ENCODE measurements at places on chromosomes 6 and 20.

DNA sequence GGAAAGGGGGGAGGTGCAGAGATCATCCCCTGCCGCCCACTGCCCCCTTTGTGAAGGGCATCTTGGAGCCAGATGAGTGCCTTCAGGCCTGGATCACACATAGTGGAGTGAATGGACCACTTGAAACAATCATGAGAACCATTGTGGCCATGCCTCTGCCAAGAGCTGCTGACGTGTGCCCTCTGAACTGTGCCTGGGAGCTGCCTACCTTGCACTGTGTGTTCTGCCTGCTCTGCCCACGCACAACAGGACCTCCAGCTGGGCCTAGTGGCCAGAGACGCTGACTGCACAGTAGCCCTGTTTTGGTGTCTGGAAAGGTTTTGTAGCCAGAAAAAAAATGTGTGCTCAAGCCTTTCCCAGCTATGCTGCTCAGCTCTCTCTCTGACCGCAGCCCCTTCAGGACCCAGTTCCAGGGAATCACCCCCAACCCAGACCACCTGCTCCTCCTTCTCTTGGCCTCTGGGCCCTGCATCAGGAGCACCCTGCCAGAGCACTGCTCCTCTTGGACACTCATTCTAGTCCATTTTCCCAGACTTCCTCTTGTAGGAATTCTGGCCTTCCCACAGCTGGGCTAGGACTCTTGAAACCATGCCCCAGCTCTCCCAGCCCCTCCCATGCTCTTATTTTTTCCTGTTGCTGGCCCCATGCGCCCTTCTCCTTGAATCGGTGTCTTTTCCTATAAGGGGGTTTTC, 1.6 kb upstream of the ADIG start:
- no peak for DNase-seq

- no peak for DNase-seq
These were observed 67.9 kb upstream of the STX16 start for GRCh38 chr20:58583176-58583575.

DNA sequence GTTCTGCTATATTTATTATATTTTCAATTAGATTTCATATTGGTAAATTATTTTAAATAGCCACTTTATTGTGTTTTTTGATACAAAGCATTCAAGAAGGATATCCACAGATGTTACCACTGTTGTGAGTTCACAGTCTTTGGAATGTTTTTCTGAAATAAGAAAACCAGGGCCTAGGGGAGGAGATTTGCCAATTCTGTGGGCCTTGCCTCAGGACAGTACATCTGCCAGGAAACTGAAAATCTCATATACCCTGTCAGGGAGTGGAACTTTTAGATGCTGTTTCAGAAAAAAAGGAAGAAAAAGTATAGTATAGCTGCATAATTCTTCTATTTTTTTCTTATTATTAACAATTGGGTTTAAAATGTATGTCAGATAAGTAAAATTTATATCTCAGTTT, 995.9 kb upstream of the ADGRB3 start:
- DNase-seq = no peak

DNA sequence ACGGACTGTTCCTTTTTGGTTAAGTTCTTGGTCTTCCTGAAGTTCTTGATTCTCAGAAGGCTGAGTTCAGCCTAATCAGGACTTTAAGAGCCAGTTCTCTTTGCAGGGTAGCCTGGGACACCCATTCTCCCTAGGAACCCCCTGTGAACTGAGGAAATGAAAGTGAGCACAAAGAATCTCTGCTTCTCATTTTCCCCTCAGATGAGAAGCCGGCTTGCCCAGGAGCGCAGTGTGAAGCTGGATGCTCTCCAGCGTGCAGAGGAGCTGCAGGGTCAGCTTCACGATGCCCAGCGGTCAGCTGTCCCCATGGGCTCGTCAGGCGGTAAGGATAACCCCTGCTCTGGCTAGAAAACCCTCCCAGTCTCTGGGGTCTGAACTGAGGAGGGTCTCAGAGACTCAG, 34.0 kb downstream of the CD164 start:
- DNase-seq = no peak

DNA sequence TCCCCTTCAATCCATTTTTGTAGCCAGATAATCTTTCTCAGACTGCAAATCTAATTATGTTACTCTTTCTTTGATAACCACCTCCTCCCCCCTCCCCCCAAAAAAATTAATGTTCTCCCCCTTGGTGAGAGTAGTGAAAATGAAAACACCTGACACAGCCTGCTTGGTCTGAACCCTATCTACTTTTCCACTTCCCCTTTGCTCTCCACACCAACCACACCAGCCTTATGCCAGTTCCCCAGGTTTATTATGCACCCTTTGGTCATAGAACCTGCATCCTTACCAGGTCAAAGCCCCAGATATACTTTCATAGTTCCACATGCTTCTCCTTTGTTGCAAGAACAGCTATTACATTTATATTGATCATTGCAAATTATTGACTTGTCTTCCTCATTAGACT, 19.4 kb downstream of the PFDN4 start:
- no peak for DNase-seq

GRCh38 chr6:157025437-157025836, 248.3 kb downstream of the ARID1B start:
- DNase-seq = no peak

GRCh38 chr6:148745926-148746325, 904 bp upstream of the UST start:
- DNase-seq = no peak

DNA sequence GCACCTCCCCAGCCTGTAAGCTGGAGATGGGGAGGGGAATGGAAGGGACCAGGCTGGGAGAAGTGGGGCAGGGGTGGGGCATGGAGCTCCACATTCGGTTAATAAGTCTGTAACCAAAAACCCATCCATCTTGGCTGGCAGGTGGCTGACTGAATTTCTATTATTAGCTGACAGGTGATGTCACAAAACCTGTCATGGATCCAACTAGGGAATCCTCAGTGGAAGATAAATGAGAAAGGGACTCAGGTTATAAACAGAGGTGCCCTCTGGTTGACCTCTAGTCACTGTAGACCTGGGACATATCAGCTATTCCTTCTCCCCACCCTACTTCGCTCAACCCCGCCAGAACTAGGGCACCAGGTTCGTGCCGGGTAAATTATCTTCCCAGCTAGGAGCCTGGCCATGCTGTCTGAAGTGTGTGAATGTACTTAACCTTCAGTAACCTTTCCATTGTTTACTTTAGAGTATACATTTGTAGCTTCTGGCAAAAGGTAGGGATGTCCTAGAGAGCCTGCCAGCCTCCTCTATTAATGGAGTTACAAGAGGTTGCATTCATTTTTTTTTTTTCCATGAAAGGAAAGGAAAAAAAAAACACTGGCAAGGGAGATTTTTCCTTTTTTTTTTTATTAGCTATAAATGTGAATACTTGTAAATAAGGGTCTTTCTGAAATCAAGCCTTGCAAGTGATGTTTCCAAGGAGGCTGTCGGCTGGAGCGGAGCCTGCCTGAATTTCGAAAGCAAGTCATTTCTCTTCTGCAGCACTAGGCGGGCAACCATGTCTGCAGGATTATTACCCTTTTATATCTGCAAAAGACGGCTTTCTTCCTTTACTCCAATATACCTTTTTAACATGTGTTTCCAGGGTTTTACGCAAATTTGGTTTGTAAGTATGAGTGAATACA, 135.9 kb downstream of the TMEM242 start:
- no peak for DNase-seq

DNA sequence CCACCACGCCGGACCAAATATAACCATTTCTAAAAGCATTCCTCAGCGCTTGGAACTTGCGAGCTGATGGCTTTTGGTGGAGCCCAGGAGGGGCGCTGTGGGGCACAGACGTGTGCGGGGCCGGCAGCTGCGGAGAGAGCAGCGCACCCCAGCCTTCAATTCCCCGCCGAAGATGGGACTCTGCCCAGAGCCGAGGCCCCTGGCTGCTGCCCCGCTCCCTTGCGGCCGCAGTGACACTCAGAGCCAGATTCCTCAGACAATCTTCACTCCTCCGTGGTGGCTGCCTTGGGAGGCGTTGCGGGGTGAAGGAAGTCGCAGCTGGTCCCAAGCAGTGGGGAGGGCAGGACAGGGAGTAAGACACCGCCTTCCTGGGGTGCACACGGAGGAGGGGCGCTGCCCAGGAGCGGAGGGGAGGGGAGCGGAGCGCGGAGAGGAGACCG, 87.7 kb downstream of the TMEM242 start:
- no peak for DNase-seq

- no peak for DNase-seq
These were observed 362.7 kb upstream of the SASH1 start for GRCh38 chr6:147979966-147980365.

DNA sequence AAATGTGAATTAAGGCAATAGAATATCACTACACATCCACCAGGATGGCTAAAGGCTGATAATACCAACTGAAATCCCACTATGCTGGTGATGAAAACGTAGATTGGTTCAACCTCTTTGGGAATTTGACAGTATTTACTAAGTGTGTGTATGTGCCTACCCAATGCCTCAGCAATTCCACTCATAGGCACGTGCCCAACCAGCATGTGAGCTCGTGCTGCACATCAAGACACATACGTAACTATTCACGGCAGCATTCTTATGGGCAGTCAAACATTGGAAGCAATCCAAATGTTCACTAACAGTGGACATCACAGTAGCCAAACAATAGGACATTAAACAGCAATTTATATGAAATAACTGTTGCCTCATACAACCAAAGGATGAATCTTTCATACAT, 15.7 kb upstream of the AFDN start:
- no peak for DNase-seq

DNA sequence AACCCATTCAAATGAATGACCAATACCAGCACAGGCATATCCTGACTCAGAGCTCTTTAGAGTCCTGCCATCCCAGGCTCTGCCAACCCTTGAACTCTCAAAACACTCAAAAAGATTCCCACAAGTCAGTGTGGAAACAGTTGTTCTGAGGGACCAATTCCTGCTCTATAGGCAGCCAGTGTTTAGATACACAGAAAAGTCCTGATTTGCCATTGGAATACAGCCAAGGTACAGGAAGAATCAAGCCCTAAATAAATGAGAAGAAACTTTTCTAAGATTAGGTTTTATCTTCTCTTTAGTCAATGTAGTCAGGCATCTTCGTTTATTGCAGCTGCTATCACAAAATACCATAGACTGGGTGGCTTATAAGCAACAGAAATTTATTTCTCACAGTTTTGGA, 626.8 kb upstream of the ARID1B start:
- DNase-seq = no peak

GRCh38 chr6:131669891-131670290, 31.3 kb downstream of the OR2A4 start:
- DNase-seq = no peak

DNA sequence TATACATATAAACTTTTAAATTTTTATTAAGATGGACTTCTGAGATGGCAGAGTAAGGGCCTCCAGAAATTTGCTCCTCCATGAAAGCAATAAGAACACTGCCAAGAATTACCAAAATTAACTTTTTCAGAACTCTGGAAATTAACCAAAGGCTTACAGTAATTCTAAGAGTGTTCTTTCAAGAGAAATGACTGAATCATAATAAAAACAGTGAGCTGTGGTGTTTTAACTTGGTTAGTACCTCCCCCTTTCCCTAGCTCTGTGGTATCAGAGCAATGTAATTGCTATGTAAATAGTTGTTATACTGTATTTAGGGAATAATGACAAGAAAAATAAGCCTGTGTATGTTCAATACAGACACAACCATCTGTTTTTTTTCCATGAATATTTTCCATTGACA, 19.0 kb downstream of the HECA start:
- DNase-seq = no peak

DNA sequence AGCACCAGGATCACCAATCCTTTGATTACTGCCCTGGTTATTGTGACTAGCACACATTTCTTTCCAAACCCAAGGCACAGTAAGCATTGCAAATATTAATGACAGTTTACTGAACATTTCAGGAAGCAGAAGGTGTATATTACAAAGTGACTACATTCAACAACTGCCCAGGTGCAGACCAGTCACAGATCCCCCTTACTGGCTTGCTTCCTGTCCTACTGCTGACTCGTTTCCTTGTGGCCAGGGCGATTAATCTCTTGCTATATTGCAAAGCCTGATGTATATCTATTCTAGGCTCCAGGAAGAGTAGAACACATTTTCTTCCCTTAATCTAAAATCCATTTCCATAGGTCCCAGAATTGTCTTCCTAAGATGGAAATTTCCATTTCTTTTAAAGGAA, 77.2 kb upstream of the EPHA7 start:
- no peak for DNase-seq

DNA sequence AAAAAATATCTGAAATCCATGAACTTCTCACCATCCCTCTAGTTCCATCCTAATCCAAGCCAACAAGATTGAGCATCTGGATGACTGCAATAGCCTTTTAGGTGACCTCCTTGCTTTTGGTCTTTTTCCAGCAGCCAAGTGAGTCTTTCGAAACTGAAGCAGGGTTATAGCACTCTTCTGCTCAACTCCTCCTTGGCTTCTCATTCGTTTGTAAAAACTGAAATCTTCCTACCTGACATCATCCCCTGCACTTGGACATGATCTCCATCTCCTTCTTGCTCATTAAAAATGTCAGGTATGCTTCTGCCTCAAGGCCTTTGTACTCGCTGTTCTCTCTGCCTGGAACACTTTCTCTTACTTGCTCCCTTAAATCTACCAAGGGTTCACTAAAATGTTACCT, 46.0 kb downstream of the STX7 start:
- no peak for DNase-seq

DNA sequence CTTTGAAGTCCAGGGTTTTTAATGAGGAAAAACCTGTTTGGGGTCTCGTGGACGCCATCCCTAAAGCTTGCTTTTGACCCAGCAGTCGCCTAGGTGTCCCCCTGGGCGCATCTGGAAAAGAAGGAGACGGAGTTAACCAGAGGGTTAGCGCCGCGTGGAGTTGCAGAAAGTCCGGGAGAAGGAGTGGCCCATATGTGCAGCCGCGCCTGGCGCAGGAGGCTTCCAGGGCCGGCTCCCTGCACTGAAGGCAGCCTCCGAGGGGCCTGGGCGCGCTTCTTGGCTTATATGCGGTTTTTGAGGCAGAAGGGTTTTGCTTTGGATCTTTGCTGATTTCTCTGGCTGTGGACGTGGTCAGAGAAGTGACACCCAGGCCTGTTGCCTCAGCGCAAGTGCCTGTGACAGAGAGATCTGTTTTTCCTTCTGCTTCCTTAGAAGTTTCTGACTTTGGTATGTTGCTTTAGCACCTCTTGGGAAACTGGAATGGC, 987 bp downstream of the TMEM181 start:
- DNase-seq = no peak

GRCh38 chr20:4602297-4602631, 119.4 kb upstream of the PRND start:
- DNase-seq = no peak

GRCh38 chr20:16804793-16805187, 56.6 kb downstream of the OTOR start:
- DNase-seq = no peak

DNA sequence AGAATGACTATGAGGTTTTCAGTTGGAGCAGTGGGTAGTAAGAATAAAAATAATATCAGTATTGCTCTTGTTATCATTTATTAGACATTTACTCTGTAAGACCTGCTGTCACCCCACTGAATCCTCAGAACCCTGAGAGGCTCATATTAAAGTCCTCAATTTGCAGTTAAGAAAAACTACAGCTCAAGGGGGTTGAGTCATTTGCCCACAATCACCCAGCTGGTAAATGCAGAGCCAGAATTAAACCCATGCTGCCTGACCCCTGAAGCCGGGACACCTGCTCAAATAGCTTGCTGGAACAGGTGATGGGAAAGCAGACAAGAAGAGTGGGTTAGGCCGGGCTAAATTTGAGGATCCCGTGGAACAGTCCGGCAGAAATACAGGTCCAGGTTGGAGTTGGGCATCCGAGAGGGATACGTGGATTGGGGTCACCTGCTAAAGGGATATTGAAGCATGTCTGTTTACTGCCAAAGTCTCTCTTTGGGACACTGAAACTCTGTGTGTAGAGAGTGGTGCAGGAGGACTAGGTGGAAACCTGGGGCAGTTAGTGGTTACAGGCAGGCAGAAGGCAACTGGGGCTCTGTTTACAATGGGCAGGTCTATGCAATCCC, 344.1 kb downstream of the CDC5L start:
- DNase-seq = no peak
